ENCODE measurements at places on chromosomes 2 and 18.

- no peak for DNase-seq
These were observed 81.8 kb downstream of the SCN9A start for GRCh38 chr2:166293984-166294383.

DNA sequence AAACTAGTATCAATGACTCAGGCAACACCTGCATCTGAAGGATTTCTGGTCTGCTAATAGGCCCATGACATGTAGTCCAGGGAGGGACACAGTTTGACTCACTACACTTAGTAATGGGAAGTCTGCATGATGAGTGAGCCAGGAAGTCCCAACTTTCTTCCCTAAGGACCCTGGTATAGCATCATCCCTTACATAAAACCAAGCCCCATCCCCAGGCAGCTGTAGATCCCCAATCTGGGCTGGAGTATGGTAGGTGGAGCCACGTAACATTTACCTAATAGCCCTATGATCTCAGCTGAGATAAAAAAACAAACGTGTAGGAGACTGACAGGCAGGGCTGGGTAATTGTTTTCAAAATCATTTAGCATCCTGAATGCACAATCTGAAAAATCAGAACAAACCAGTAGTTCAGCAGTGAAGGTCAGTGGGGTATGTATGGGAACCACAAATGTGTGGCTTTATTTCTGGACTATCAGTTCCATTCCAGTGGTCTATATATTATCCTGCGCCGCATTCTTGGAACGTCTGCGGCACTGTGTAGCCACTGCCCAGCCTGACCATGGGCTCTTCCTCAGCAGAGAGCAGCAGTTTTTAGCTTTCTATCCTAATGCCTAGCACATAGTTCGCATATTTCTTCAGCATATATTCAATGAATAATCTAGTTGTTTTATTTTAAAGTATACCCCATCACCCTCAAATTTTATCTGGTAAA lies 33.5 kb downstream of the EPB41L3 start:
- DNase-seq = no peak

- no peak for DNase-seq
These were observed 209.0 kb downstream of the RNF152 start for GRCh38 chr18:61683856-61684255.

DNA sequence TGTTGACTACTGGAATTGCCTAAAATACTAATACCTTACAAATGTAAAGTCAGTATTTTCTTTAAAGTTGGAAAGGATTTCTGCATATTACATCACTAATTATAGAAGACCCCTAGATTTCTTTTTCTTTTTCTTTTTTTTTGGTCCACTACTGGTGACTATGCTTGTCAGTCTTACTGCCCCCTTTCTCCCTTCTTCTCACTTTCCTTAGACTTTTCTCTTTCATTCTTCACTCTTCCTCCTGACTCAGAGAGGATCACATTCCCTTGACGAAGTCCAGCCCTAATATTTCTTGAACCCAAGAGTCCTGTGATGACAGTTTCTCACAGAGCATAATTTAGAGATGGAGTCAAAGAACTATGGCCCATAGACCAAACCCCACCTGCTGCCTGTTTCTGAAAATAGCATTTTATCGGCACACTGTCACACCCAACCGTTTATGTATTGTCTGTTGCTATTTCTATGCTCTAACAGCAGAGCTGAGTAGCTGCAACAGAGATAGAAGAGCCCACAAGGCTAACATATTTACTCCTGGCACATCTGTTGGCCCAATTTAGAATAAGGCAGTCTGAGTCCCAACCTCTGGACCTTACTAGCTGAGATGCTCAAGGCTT lies 40.6 kb upstream of the RIOK3 start:
- DNase-seq = no peak

DNA sequence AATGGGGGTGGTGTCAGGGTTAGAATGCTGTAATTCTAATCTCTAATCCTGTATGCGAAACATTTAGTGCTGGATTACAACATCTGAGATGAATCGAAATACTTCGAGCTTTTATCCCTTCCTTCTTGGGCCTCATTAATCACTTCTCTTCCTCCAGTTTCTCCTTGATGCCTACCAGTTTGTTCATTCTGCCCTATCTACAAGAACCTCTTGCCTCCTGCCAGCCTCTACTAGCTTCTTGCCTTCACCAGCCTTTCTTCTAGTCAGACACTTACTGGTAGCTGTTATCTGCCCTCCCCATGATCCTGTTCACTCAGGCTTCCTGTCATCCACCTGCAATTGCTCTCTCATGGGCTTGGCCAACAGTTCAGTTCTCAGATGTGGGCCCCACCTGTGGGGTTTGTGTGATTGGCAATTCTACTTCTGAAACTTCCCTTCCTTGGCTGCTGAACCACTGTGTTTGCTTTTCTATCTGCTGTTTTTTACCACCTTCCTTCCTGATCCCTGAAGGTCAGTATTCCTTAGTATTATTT lies 15.4 kb upstream of the FARP2 start:
- no peak for DNase-seq

- DNase-seq = no peak
These were observed 39.9 kb upstream of the KLF11 start for GRCh38 chr2:10003206-10004125.

- no peak for DNase-seq
These were observed 3.6 kb upstream of the ST3GAL5 start for GRCh38 chr2:85892216-85892944.
